ENCODE measurements at places on chromosomes 4 and X.

- no peak for DNase-seq
Observed at GRCh38 chr4:1179089-1179441, 6.7 kb upstream of the SPON2 start.

GRCh38 chr4:128347175-128347868 lies 59.7 kb upstream of the PGRMC2 start:
- DNase-seq: no peak

GRCh38 chr4:38281371-38282071 lies 321.3 kb downstream of the PTTG2 start:
- DNase-seq: no peak

GRCh38 chrX:104670051-104670450 lies 104.1 kb downstream of the IL1RAPL2 start:
- no peak for DNase-seq

DNA sequence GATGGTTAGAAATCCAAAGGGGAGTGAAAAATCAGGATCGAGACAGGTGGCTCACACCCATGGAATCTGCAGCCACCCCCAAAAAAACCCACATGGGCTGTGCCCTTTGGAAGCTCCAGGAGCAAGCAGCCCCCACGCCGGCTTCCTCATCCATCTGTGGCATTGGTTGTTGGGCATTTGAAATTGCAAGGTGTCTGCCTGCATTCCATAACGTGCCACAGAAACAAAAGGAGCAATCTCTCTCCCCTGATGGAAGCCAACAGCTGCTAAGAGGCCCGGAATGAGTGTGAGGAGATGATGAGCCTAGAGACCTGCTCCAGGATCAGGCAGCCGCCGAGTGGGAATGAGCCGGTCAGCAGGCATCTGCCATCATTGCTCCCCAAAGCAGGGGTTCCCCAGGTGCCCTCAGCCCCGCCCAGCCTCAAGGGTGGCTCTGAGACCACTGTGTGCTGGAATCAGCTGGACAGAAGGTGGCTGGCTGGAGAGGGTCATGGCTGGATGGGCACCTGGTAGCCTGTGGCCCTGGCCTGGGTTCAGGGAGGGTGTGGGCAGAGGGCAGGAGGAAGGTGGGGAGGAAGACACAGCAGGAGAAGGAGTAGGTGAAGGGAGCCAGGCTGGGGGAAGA lies 113.2 kb downstream of the CRLF2 start:
- no peak for DNase-seq

- DNase-seq: no peak
Observed at GRCh38 chrX:97619499-97619898, 735.8 kb downstream of the RPA4 start.

- no peak for DNase-seq
Observed at GRCh38 chrX:153569475-153569874, 29.5 kb downstream of the CCNQ start.

GRCh38 chr4:78065508-78066192 lies 8.5 kb downstream of the FRAS1 start:
- no peak for DNase-seq

DNA sequence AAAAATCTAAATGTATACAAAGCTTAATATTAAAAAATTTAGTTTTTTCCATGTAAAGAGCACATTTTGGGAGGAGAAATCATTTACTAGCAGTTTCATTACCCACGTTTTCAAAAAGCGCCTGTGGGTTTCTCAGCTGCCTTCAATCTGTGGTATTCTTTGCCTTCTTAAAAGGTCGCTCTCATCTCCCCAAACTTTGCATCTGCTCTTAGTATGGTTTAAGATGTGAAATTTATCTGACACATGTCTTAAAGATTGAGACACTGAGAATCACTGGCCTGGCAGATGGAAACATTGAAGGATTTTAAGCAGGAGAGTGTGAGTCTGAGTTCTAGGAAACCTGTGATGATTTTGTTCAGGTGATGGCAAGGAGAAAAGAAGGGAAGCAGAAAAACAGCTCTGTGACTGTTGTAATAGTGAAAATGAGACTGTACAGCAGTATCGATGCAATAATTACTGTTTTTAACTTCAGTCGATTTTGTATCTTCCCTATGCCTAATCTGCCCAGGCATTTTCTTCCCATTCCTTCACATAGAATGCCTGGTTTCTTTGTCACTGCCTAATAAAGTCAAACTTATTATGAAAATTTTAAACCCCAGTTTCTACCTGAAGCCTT lies 75.9 kb downstream of the PAQR3 start:
- no peak for DNase-seq

- DNase-seq: no peak
Observed at GRCh38 chr4:180377741-180378140, 1865.5 kb upstream of the TENM3 start.

- no peak for DNase-seq
Observed at GRCh38 chr4:99013884-99014523, 18.5 kb downstream of the METAP1 start.

- DNase-seq: no peak
Observed at GRCh38 chr4:26471890-26472289, 18.4 kb downstream of the CCKAR start.

GRCh38 chr4:6235901-6236640 lies 33.6 kb upstream of the WFS1 start:
- DNase-seq: no peak

DNA sequence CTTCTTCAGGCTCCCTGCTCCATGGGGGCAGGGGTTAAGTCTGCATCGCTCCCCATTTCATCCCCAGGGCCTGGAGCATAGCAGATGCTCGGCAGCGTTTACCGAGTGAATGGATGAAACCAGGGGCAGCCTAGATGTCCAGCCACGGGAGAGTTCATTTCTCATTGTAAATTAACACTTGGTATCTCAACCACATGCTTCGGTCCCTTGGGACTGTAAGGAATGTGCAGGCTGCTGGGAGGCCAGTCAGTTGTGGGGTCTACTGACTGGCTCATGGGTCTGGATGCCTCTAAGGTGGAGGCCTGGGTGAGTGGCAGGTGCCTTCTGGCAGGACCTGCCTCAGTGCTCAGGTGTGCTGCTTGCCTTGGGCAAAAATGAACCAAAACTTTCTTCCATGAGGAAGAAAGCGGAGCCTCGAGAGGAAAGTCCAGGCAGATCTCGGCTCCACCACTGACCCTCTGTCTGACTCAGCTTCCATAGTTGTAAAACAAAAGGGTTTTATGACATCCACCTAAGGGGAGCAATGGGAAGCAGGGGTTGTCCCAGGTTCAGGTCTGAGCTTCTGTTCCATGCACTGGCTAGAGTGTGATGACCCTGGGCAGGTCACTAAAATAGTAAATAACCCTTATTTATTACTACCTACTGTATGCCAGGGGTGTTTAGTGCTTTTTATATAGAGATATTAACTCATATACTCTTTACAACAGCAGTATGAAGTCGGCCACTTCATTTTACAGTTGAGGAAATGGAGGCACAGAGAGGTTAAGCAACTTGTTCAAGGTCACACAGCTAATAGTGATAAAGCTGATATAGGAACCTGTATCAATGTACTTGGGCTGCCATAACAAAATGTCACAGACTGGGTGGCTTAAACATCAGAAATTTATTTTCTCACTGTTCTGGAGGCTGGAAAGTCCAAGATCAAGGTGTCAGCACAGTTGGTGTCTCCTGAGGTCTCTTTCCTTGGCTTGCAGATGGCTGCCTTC lies 144.3 kb upstream of the STX18 start:
- DNase-seq: no peak

DNA sequence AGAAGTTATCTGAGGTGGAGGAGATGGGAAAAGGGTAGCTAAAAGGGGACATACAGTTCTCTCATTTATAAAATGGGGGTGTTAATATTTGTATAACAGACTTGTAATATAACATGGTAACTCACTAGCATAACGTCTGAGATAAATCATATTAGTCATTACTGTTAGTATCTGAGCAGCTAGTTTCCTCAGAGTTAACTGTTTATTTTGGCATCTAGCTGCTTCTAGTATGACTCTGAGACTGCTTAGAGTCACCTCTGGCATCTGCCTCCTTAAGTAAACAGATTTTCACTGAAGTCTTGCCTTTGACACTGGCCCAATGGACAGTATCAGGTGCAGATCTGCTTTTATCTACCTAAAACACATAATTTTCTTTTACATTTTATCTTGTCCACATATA lies 58.1 kb downstream of the SLC30A9 start:
- DNase-seq: no peak

DNA sequence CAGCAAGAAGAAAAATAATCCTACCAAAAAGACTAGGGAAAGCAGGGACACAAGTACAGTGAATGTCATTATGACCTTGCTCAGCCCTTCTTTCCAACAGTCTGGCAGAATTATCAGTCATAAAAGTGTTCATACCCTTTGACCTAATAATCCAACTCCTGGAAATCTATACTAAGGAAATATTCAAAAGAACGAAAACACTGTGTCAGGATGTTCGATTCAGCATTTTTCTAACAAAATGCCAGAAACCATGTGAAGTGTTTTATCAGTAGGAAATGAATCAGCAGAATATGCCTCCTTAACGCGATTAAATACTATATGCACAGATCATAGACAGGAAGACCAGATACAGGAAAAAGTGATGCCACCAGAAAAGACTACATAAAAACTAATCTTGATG lies 16.2 kb upstream of the S100G start:
- no peak for DNase-seq

- no peak for DNase-seq
Observed at GRCh38 chr4:83758285-83758684, 222.4 kb downstream of the GPAT3 start.

- DNase-seq: no peak
Observed at GRCh38 chr4:66575008-66575696, 904.9 kb upstream of the EPHA5 start.

DNA sequence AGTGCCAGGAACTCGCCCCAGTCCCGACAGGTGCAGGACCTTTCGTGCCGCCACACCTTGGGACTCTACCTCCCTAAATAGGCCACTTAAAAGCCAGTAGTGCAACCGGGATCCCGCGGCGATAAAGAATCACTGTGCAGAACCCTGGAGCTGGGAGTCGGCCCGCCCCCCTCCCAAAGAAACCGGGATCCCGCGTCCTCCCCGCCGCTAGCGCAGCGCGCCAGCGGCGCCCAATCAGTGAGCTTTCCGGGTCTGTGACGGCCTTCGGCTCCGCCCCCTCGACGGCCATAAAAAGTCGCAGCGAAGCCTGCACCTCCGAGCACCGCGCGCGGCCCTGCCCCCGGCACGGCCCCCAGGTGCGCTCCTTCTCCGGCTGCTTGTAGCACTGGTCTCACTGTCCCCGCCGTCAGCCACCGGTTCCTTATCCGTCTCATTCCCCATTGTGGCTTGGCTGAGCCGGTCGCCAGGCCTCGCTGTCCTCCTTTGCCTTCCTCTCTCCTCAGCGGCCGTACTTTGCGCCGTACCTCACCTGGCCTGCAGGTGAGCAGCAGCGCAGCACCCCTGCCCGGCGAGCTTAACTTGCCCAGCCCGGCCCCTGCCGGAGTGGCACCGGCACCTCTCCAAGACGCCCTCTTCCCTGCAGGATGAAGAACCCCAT lies at the start of gene LRAT:
Gene LRAT (plus strand): TSS at position 318 of the 658 bp plus-strand sequence. CDS start 327 bp downstream, at position 645.
- DNase-seq: peak; percentile 6

DNA sequence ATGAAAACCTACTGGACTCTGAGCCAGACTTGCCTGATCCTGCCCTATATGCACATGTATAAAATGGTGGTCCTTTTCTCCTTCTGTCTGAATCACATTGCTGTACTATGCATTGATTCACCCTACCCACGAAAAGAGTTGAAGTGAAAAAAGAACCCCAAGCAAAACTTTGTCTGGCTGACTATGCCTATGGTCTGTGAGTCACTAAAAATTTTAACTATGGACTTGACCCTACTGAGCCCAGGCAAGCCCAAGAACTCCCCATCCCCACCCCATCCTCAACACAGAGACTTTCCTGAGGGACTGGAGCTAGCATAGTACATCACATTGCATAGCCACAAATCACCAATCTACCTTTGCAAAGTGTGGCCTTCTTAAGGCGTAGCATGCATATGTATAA lies 116.6 kb upstream of the TENM3 start:
- no peak for DNase-seq

DNA sequence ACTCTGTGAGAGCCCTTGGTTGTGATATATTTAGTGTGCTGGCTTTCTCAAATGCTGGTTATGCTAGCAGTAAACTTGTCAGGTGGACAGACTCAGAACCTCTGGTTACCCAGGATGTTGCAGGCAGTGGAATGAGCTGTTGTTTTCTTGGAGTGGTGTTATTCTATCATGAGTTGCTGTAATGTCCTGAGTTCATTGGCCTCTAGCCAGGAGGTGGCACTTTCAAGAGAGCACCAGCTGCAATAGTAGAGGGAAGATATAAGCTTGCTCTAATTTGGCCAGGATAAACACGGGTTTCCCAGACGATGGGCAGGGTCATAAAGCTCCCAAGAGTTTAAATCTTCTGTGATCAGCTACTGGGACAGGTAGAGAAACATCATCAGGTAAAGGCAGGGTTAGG lies 95.0 kb upstream of the UBQLN2 start:
- DNase-seq: no peak

GRCh38 chr4:70280567-70280966 lies 38.2 kb downstream of the CSN3 start:
- DNase-seq: no peak

DNA sequence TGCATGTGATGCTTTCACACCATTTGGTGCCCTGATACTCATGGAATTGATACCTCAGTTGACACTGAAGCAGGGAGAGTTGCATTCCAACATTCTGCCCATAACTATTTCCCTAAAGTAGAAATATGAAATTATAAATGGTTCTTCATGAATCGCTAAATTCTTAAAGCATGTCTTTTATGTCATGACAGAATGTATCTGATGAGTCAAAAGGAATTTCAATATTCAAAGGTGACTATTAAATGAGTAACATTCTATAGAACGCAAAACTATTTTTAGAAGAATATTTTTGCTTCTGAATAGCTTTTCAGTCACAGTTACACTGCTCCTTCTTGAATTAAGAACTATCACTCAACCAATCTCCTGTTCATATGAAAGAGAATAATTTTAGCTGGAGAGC lies 152.8 kb downstream of the ADGRA3 start:
- DNase-seq: no peak

DNA sequence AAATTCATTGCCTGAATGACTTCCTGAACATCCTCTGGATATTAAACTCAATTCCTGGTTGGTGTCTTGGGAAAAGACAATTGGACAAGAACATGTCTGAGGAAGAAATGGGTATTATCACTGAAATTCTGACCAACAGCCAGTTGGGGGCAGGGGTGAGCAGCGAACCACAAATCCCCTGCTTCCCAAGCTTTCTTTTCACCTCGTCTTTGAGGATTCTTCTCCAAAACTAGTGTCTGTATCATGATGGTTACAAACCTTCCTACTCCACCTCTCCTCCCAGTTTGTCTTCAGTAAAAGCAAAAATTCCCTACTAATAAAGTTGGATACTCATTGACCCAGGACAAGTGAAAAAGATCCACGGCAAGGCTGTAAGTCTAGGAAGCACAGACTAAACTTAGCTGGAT lies 48.3 kb upstream of the WDR1 start:
- DNase-seq: no peak

Measured in CD4-positive, alpha-beta T cell treated with Interleukin-4 for 4 hours (primary cell).